ENCODE measurements at places on chromosomes 7 and 10.

DNA sequence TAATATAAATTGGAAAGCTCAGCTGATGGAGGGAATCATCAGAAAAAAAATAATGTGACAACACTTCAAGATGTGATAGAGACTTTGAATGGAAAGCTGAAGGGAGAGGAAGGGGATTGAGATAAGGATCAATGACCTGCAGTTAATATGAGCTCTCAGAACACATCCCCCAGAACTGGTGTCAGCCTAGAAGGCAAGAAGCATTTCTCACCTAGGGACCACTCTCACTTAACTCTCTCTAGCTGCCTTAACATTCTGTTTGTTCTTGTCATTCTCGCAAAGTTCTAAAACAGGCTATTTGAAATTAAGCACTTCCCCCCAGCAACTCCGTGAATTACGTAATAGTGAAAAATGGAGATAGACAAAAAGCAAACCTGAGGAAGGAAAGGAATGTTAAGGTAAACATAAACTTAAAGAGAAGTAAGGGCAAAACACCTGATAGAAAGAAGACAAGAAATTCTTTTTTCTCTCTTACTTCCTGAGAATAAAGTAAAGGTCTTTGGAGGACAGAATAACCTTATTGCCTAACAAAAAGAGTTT lies 1.2 kb upstream of the MPP7 start:
- no peak for DNase-seq

DNA sequence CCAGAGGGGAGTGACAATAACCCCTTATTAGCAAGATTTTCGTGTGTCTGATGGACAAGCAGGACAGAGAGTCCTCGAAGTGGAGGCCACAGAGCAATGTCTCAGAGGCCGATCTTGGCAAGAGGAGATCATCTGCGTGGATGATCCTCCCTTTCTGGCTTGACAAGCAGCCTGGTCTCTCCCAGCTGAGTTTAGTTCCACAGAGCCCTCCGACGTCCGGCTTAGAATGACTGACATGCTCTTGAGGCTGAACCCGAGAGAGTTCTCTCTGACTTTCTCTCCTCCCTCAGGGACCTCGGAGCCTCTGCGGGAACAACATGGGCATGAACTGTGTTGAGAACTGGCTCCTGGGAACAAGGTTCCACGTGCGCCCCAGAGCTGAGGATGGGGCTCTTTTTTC lies 180.7 kb upstream of the PFKP start:
- no peak for DNase-seq

DNA sequence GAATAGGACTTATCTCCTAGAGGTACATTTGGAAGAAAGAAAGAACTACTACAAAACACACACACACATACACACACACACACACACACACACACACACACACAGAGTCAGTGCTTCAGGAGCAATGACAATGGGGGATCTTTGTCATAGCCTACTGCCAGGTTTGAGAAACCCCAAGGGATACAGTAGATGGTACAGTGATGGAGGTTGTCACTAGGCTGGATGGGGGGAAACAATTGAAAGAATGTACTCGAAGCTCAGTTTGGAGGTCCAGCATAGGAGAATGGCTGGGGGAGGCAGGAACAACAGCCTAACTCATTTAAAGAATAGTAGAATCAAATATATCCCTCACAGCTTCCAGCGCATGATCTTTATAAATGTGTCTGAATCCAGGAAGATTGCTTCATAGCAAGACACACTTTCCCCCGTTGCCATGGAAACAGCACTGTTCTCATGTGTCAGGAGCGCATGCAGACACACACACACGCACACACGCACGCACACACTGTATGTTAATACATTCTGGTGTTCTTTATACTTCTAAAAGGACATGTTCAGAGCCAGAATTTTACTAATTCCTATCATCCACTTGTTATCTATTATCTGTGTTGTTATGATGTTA lies 32.6 kb upstream of the ZNRF2 start:
- DNase-seq = no peak

DNA sequence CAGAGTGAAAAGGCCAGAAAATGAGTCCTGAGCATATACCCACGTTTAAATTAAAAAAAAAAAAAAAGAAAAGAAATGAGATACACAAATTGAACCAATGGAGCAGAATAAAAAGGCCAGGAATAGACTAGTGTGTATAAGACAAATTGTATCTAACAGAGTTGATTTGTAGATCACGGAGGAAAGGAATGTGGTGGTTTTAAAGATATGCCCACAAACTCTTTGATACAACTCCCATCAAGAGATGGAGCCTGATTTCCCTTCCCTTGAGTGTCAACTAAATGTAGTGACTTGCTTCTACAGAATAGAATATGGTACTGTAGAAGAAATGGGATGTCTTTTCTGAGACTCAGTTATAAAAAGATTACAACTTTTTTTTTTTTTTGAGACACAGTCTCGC lies 10.4 kb downstream of the SYPL1 start:
- no peak for DNase-seq

DNA sequence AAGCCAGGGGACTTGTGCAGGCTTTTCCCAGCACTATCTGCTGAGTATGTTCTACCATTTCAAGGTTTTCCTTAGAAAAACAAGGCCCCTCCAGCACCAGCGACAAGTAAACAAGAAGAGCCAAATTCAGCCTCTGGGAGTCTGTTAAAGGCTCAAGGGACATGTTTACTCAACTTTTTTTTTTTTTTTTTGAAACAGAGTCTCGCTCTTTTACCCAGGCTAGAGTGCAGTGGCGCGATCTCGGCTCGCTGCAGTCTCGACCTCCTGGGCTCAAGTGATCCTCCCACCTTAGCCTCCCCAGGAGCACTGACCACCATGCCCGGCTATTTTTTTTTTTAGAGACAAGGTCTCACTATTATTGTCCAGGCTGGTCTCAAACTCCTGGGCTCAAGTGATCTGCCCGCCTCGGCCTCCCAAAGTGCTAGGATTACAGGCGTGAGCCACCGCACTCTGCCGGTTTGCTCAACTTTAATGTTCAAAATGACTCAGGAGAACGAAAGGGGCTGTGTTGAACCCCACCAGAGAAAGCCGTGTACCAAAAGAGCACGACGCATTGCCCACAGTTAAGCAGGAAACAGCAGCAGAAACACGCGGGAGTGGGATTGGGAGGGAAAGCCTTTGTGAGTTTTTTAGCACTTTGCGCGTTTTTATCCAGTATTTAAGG lies 772 bp downstream of the PRDX3 start:
- DNase-seq = no peak

DNA sequence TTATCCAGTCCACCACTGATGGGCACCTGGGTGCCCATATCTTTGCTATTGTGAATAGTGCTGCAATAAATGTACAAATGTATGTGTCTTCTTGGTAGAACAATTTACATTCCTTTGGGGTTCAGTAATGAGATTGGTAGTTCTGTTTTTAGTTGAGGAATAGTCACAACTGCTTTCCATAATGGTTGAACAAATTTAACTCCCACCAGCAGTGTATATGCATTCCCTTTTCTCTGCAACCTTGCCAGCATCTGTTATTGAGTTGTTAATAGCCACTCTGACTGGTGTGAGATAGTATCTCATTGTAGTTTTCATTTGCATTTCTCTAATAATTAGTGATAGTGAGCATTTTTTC lies 27.8 kb downstream of the COA1 start:
- no peak for DNase-seq

DNA sequence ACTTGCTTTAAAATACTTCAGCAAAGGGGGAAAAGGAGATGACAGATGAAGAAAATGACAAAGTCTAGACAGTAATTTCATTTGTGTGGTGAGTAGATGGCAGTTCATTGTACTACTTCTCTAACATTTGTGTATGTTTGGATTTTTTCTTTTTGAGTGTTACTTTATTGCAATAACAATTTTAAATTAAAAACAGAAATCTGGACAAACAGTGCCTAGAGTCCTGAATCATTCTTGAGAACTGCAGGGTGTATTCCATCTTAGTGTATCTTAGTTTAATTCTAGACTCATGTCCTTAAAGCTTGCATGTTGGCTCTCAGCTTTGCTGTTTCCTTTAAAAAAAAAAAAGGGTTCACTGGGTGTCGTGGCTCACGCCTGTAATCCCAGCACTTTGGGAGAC lies 31.1 kb downstream of the HOXA1 start:
- no peak for DNase-seq

GRCh38 chr10:119753309-119753708 lies 27.5 kb downstream of the INPP5F start:
- DNase-seq = no peak

- peak; percentile 15 for DNase-seq
These were observed 115.5 kb upstream of the CREB5 start for GRCh38 chr7:28296571-28297483.

- DNase-seq = no peak
These were observed 500.2 kb downstream of the GLRX3 start for GRCh38 chr10:130636313-130636930.

DNA sequence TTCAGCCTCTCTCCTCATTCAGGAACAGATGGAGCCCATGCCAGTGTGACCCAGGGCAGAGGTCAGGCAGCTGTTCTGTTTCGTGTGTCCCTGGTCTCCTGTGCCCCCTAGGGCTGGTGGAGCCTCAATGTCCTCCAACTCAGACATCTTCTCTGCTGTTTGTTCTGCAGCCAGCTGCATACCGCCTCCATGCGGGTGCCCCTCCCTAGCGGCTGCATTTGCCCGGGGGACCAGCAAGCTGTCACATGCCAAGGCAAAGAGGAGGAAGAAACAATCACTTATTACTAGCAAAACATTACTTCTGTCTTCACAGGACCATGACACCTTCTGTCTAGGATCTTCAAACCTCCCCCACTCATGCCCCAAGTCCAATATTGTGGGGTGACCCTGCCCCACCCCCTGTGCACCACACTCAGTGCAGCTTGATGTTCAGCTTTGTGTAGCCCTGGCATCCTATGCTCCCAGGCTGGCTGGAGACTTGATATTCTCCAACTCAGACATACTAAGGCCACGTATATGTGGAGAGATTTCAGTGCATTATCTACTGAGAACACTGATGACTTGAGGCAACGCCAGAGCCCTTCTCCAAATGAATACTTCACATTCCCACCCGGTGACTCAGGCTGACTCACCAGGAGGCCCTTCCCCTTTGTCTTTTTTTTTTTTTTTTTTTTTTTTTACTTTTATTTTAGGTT lies 188.9 kb downstream of the SKIDA1 start:
- no peak for DNase-seq

DNA sequence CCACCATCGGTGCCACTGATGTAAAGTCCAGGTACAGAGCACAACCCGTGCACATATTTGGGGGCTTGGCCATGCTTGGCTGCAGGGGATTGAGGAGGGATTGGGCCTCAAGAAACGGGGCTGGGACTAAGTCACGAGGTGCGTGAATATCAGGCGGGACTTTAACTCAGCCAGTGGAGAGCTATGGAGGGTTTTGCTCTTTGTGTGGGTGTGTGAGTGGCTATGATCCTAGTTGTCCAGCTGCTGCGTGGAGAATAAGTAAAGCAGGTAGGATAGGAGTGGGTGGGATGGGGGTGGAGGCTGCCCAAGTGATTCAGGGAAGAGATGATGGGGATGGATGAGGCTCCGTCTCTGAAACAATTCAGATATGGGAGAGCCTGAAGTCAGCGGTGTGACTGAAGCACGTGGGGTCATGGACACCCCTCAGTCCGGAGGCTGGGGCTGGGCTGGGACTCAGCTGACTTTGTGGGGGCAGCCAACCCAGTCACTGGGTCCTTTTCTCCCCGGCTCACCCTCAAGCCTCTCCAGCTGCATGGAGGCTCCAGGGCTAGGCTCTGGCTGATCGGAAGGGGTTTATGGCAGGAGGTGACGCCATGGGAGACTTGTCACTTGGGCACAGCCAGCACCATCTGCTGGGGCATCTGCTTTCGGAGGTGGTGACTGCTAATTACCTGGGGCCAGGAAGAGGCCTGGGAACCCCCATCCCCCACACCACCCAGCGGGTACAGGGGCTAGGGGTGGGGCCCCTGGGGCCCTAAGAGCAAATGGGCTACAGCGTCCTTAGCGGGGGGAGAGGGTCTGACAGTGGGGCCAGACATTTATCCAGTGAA lies 1.7 kb upstream of the LFNG start:
- no peak for DNase-seq

- DNase-seq = no peak
These were observed 245.3 kb upstream of the SLC26A5 start for GRCh38 chr7:103691291-103691690.

- no peak for DNase-seq
These were observed 53.2 kb downstream of the TFAM start for GRCh38 chr10:58438340-58438871.

Measured in CD4-positive, alpha-beta T cell treated with Interleukin-6 at 100 ng/mL for 8 hours (primary cell).